Activated T-helper 9 cell treated with anti-CD3 and anti-CD28 coated beads, Interleukin-2, amount 50 U/mL, for 16 hours (primary cell): ENCODE measurements at places on chromosomes 1 and 21.

DNA sequence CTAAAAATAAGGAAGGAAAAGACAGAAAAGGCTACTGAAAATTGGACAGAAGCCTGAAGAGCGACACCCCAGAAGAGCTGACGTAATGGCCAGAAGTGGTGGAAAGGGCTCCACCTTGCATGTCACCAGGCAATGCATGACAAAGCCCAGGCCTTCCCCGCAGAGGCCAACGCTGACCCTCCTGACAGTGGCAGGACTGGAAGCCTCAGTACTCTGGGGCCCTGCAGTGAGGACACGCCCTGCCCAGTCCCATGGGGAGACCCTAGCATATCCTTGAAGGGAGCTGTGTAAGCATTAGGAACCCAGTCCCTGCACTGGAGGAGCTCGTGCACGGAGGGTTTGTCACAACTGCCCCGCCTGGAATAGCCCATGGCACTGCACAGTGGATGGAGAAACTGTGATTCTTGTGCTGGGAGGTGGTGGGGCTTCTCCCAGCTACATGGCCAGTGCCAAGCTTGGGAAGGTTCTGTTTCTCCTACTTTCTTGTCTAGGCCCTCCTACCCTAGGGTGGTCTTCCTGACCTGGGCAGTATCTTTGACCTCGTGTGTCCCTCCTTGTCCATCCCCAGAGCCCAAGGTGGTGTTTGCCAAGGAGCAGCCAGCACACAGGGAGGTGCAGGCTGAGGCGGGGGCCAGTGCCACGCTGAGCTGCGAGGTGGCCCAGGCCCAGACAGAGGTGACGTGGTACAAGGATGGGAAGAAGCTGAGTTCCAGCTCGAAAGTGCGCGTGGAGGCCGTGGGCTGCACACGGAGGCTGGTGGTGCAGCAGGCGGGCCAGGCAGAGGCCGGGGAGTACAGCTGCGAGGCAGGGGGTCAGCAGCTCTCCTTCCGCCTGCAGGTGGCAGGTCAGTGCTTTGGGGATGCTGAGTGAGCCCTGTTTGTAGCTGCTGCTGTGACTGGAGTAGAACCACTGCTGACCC, 60.4 kb downstream of the OBSCN start:
- no peak for DNase-seq

DNA sequence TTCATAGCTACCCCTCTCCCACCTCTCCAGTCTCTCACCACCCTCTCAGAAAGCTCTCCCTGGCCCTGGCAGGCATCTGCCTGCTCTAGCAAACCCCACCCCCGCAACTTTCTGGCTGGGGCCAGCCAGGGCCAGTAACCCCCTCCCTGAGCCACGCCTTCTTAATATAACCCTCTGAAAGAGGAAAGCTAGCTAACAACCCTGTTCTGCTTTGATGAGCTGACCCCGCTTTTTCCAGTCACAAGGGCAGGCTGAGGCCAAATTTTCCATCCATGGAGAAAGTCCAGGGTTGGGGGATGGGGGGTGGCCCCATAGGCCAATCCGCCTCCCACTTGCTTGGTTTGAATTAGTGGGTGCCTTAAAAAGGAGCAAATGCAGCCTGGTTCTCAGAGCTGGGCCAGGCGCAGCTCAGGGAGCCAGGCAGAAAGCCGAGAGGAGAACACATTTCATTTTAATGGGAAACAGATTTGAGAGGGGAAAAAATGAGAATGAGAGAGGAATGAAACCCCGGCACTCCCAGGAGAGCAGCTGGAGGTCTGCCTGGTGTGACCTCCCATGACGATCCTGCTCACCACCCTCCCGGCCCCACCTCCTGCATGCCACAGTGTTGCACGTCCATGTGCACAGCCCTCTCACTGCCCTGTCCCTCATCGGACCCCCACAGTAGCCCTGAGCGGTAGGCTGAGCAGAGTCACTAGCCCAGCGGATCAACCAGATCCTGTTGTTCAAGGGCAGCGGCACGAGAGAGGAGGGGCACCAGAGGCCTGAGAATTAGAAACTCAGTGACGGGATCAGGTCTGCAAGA, 62.3 kb downstream of the OPTC start:
- DNase-seq: no peak

DNA sequence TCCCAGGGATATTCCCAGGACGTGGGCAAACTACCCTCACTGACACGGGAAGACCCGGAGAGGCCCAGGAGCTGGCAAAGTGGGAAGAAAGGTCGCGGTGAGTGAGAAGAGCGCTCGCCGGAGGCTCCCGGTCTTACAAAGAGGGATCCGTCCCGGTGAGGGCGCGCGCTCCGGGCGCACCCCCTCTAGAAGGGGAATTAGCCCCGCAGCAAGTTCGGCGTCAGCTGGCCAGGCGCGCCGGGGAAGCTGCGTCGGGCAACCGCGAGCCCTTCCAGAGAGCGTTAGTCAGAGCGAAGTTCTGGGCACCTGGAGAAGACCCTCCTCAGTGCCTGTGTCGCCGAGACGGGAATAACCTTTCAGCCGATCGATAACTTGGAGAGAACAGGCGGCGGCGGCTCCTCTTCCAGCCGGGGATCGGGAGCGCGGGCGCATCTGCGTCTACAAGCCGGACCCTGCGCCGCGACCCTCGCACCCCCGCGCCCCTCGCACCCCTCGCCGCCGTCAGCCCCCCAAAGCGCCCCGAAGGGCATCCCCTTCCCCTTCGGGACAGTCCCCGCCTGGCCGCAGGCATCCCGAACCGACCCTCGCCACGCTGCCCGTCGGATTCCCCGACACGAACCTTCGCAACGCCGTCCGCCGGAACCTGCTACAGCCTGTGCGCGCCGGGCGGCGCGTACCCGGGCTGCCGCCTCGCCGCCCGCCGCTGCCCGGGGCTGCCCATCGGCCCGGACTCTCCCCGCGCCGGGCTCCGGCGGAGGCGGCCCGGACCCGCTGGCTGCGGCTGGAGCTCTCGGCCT, 485 bp downstream of the SIPA1L2 start:
- DNase-seq: peak; percentile 2

DNA sequence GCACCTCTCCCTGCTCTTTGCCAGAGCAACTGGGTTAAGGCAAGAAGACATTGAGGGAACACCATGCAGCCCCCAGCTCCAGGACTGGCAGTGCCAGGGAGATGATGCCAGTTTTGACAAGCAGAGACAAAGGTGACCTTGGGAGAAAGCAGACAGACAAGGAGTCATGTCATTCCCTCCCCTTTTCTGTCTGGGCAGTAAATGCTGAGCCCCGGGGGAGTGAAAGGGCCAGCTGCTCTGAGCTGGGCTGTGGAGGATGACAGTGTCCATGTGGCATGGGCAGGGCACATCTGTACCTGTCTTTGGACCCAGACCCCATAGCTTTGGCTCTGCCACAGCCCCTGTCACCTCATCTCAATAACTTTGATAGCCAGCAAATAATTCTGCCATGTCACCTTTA, 24.2 kb downstream of the PLEKHA6 start:
- DNase-seq: no peak

- no peak for DNase-seq
These were observed 30.6 kb upstream of the KAZN start for GRCh38 chr1:14567903-14568302.

DNA sequence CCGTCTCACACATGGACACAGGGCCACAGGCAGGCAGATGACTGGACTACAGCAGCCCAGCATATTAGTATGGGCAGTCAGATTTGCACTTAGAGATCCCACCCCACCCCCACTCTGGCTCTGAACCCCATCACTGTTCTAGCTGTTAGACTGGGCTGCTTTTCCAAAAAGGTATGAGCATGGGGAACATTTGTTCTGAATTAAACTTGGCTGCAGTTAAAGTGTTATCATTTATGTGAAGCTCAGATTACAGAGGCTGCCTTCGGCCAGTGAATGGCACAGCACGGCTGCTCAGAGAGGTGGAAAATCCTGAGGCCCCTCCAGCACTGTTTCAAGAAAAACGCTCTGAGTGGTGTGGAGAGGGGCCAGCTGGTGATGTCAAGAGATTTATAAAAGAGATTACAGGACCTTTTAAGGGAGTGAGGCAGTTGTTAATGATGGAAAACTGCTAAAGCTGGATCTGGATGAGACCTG, 6.9 kb upstream of the NOS1AP start:
- no peak for DNase-seq

- no peak for DNase-seq
These were observed 118.9 kb downstream of the PGBD5 start for GRCh38 chr1:230307213-230307612.

- no peak for DNase-seq
These were observed 402.7 kb downstream of the DISC1 start for GRCh38 chr1:232029315-232029714.

- DNase-seq: no peak
These were observed 44.9 kb downstream of the CC2D1B start for GRCh38 chr1:52321061-52321460.

- no peak for DNase-seq
These were observed 410.1 kb downstream of the OMA1 start for GRCh38 chr1:58136387-58136786.

- DNase-seq: no peak
These were observed 13.0 kb downstream of the NES start for GRCh38 chr1:156664046-156664766.

- no peak for DNase-seq
These were observed 3.1 kb downstream of the MORN1 start for GRCh38 chr1:2388004-2388913.

DNA sequence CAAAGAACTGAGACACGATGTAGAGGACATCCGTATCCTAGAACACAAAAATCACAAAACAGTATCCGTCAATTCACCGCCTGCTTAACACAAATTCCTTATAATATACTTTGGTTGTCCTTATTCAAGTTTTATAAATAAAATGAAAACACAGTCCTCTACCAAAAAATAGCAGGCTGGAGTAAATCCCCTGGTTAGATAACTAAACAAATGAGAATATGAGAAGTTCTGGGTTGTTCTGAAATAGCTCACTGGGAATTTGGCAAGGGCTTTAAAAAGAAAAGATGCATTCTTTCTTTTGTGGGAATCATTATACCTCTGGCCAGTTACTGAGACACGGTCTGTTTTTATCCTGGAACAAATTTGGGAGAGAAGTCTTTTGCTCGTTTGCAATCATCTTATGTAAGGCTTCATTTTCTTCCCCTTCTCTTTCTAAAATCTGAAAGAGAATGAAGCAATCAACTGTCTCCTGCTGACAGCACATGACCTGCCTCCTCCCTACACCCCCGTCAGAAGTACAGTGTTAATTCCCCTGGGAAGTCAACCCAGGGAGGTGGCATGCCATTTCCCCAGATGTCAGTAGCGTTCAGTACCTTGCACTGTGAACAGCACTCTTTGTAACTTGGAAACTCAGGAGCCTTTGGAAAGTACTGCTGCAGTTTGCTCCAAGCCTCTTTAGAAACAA, 37.1 kb upstream of the RAP1GAP start:
- DNase-seq: no peak

- no peak for DNase-seq
These were observed 68.6 kb upstream of the ANGPTL1 start for GRCh38 chr1:178939338-178940067.

DNA sequence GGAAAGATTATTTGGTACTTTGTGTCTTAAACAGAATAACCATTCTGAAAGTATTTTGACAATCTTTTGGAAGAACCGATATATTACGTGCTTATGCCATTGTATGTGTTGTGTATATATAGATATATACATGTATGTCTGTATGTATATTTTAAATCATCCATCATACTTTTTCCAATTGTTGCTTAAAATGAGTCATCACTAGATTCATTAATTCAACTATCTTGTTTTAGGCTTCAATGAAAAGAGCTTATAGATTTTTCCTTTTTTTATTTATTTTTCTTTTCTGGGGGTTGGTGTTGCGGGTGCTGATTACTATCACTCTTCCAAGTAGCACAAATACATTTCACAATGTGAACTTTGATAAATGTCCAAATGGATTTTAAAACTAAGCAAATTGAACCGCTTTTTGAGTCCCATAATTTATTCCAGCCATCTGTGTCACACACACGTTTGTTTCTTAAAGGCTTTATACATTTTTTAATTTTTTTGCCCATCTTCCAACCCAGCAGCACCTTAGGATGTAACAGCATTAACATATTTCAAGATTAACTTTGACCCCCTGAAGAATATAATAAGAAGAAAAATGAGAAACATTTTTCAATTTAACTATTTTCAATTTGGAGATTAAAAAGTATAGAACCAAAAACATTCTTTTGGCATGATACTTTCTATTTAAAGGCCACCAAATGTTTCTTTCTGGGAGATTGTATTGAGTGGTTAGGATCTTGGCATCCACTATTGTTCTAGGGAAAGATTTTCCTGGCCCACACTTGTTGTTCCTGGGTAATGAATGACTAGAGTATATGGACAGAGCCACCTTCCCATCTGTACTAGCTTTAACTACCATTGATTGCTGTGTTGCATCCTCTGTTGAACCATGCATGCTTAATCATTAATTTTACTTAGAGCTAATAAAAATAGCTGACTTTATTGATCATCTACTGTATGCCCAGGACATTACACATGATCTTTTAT, 9.3 kb upstream of the DPYD start:
- no peak for DNase-seq

GRCh38 chr1:185920602-185921001, 186.4 kb downstream of the HMCN1 start:
- no peak for DNase-seq

GRCh38 chr1:229230140-229230892, 40.6 kb upstream of the RAB4A start:
- DNase-seq: no peak

DNA sequence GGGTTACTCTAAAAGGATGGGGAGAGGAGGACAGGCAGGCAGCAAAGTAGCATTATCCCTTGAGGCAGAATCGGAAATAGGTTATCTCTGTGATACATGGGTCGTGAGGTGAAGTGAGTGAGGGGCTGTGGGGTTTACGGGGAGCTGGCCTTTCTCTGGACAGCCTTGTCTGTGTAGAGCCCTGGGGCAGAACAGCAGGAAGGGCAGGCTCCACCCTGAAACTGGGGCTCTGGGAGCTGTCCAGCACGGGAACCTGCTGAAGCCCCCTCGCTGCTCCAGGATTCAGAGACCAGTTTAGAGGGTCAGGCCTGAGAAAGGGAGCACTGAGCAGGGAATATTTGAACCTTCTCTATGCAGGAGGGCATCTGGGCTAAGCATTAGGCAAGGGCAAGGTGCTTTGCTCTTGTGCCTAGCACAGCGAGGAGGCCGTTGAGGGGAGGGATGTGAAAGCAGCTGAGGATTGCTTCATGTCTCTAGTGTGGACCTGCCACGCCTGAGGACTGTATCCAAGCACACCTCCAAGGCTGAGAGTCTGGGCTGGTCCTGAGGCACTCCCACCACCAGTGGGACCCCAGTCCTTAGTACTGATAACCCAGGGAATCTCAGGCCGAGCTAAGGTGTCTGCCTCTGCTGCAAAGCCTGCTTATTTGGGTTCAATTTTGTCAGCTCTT, 55.8 kb downstream of the NAV1 start:
- DNase-seq: no peak
